ENCODE measurements at places on chromosomes 16 and 17. TPM values are rescaled to one million over a fixed set of nuclear protein-coding genes. Genes with fewer than 3 reads are reported as not detected.

Gene SEC14L5
- polyA plus RNA-seq: 0.37 TPM

- no peak for DNase-seq
Measured at GRCh38 chr16:89786474-89787364, 29.7 kb downstream of the FANCA start.

- peak; percentile 74 for DNase-seq
Measured at GRCh38 chr17:80834893-80835275, 156.8 kb upstream of the CHMP6 start.

DNA sequence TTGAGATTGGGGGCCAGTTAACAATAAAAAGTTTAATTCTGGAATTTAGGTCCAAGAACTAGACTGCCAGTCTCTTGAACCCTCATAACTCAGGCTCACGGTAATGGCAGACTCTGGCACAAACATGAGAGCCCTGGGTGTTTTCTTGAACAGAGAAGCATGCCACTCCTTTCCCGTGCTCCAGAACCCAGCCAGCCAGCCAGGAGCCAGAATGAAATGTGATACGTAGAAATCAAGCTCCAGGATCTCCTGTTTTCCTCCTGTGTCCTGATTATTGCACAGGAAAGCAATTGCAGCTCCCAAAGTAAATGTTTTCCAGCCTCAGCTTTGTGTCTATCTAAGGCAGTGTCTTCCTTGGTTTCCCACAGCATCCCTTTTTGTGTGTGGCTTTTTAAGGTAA lies 46.2 kb upstream of the NOL11 start:
- DNase-seq: no peak

DNA sequence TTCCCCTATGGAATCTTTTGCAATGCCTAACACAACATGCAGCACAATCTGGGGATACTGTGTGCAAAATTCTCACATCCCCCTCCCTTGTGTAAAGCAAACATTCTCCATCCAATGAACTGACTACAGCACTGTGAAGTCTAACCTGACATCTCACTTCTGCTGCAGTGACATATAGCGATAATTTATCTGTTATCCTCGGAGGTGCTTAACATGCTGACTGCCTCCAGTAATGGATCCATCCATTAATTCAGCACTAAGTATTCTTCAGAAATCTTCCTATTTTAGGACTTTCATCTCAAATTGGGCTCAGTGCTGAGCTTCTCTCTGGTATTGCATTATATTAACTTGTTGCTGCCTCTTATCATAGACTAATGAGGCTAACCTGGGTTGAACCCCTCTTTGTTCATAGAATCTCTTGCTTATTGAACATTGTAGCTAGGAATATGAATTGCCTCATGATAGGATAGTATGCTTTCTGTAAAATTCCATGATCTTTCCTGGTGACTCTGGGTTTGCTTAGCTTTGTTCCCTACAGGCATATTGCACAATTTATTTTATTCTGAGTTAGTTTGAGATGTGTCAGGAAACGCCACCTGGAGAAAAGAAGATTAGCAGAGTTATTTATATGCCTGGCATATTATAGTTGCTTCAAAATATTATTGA lies 187.9 kb downstream of the CNTNAP4 start:
- no peak for DNase-seq
